ENCODE measurements at places on chromosomes 13 and 19. TPM values are rescaled to one million over a fixed set of nuclear protein-coding genes. Genes with fewer than 3 reads are reported as not detected.

RRAS gene
- 79.1 TPM for total RNA-seq

CLEC4M gene
- not detected for total RNA-seq

DPP9 gene
- 113 TPM for total RNA-seq

RASGRP4 gene
- not detected for total RNA-seq

PROZ gene
- total RNA-seq: not detected

MKNK2 gene
- total RNA-seq: 84.6 TPM

CRX gene
- not detected for total RNA-seq

MLLT1 gene
- total RNA-seq: 20.2 TPM

TMEM38A gene
- 0.20 TPM for total RNA-seq

C1QTNF9 gene
- not detected for total RNA-seq

PSG1 gene
- total RNA-seq: 1.1 TPM

TGFBR3L gene
- total RNA-seq: not detected

SLC15A1 gene
- total RNA-seq: not detected

SIRT2 gene
- total RNA-seq: 86.8 TPM

CEACAM1 gene
- total RNA-seq: 13.3 TPM

TEX101 gene
- not detected for total RNA-seq

ZNF667 gene
- total RNA-seq: 0.94 TPM

Measured in mammary microvascular endothelial cell (primary cell).